ELR (cell line): ENCODE measurements at places on chromosomes 16 and 17.

DNA sequence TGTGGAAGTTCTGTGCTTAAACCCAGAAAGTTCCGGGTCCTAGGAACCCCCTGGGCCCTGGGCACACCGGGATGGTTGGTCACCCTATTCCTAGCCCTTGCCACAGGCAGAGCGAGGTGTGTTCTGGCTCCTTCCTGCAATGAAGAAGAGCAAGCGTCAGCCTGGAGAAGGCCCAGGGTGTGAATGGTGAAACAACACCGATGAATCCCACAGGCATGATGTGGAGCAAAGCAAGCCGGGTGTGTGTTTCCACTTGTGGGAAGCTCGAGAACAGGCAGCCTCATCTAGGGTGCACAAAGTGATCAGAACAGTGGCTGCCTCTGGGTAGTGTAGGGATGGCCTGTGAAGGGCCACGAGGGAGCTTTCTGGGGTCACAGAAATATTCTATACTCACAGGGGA is 13.8 kb downstream of the KCNG4 start:
- peak; percentile 72 for DNase-seq

DNA sequence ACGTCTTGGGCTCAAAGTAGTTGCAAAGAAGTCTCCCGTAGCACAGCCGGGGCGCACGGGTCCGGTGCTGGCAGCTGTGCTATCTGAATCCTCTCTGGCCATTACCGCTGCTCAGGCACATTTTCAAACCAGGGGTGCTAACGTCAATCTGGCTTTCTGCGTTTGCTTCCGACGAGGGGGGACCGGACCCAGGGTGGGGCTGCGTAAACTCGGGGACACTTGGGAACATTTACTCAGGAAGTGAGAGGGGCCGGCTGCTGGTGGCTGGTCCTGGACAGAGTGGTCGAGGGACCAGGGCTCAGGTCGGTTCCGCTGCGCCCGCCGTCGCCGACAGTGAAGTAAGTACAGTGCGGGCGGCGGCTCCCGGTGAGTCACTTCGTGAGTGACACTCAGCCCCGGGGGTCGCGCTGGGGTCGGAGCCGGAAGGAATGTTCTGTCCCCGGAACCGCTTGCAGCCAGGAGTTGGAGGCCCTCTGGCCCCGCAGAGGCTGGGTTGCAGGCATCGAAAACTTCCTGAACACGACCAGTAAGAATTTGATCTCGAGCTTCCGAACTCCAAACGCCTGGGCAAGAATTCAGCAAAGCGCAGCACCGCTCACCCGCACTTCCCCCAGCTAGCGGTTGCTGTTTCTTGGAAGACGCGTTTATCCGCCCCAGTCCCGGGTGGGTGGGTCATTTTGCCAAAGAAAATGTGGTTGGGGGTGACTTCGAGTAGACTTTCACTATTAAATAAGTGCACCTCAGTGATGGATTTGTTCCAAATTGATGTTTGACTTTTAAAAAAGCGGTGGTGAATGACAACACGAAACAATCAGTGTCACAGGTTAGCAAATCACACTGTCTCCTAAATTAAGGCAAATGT is 1.4 kb upstream of the HS3ST3B1 start:
- DNase-seq = peak; percentile 67

- peak; percentile 51 for DNase-seq
These were observed 318.3 kb downstream of the PHKB start for GRCh38 chr16:47779201-47780016.

GRCh38 chr16:15494236-15494635 is 59.8 kb downstream of the BMERB1 start:
- DNase-seq = peak; percentile 55

DNA sequence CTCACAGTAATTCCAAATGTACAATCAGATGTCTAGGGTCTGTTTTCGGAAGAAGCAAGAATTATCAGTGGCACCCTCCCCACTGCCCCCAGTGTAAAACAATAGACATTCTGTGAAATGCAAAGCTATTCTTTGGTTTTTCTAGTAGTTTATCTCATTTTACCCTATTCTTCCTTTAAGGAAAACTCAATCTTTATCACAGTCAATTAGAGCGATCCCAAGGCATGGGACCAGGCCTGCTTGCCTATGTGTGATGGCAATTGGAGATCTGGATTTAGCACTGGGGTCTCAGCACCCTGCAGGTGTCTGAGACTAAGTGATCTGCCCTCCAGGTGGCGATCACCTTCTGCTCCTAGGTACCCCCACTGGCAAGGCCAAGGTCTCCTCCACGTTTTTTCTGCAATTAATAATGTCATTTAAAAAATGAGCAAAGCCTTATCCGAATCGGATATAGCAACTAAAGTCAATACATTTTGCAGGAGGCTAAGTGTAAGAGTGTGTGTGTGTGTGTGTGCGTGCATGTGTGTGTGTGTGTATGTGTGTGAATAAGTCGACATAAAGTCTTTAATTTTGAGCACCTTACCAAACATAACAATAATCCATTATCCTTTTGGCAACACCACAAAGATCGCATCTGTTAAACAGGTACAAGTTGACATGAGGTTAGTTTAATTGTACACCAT is 59.7 kb downstream of the HLF start:
- DNase-seq = no peak

GRCh38 chr17:15999974-16000827 is 577 bp downstream of the TTC19 start:
- peak; percentile 52 for DNase-seq

GRCh38 chr16:13109171-13109570 is 207.8 kb downstream of the SHISA9 start:
- no peak for DNase-seq

DNA sequence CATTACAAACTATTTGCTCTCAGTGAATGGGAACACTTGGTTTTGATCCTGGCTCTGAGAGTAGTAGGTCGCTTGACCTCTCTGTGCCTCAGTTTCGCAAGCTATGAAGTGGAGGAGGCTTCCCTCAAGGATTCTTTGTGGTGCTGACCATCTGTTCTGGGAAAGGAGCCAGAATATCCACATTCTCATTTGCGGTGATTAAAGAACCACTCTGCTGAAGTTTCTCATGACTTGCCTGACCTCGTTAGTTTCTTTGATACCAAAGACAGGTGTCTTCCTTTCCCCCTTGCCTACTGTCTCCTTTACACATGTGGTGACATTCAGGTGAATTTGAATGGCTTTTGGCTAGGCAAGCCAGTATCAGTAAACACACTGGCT is 116.0 kb downstream of the SNX29 start:
- peak; percentile 64 for DNase-seq

DNA sequence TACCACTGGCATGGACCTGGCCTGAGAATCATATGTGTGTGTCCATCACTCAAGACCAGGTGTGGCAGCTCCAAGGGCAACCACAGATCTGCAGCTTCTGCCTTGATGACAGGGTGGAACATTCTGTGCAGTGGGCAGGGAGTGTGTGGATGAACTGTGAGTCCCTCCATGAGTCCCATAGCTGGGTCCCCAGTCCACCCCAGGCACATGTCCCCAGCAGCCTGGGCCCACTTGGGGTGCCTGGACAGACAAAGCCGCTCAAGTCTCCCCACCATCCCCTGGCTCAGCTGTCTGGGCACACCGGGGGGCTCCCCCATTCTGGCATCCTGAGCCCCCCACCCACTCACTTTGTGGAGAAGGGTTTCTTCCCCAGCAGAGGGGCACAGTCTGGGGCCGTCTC is 4.6 kb upstream of the KRT16 start:
- no peak for DNase-seq

- no peak for DNase-seq
These were observed 1.6 kb downstream of the PRSS36 start for GRCh38 chr16:31148281-31148728.

DNA sequence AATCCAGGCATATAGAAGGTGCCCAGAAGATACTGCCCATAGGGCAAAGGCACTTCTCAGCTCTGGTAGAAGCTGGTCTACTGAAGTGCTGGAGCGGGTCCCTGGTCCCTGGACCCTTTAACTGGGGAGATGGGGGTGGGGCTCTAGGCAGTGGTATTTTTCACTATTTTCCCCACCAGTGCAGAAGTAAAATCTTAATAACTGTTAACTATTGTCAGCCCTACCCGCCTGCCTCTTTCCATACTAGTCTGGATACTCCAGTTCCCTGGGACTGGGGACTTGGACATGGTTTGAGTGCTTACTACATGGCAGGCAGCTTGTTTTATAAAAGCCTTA is 24.6 kb downstream of the IGF2BP1 start:
- no peak for DNase-seq

DNA sequence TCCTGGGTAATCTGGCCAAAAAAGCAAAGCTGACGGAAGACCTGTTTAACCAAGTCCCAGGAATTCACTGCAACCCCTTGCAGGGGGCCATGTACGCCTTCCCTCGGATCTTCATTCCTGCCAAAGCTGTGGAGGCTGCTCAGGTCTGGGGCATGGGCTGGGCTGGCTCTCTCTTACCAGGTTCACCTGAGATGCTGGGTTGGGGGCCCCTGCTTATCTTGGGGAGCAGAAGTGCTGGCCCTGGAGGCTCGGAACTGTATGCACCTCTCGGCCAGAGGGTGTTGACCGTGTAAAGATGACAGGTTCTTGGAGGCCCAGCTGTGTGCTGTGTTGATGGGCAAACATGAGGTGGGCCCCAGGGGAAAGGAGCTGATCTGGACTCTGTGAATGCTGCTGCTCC is 40.2 kb downstream of the GPT2 start:
- DNase-seq = no peak

GRCh38 chr16:23581764-23582163 is 14.4 kb downstream of the NDUFAB1 start:
- no peak for DNase-seq

- peak; percentile 20 for DNase-seq
These were observed 38.0 kb downstream of the CUEDC1 start for GRCh38 chr17:57916925-57917858.

DNA sequence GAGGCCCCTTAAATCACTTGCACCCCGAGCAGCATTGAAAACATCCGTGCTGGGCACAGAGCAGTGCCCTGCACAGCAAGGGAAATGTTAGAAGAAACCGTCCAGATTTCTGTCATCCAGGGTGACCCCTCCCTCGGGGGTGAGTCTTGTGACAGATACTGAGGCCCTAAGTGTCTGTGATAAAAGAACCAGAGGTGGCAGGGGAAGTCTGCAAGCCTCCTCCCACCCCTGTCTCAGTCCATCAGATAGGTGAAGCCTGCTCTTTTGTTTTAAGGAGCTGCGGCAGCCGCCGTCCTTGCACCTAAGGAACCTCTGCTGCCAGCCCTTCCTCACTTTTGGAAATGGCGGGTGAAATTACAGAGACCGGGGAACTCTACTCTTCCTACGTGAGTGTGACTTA is 845 bp upstream of the NAT9 start:
- DNase-seq = no peak

- DNase-seq = peak; percentile 70
These were observed 71.2 kb upstream of the LGALS9 start for GRCh38 chr17:27559506-27560481.
